ENCODE measurements at places on chromosomes 1 and 21.

GRCh38 chr1:192675716-192676115, 39.8 kb downstream of the RGS13 start:
- no peak for DNase-seq

GRCh38 chr1:187877220-187877619, 1048.5 kb downstream of the PLA2G4A start:
- no peak for DNase-seq

- DNase-seq = no peak
Measured at GRCh38 chr1:7479571-7479970, 291.5 kb upstream of the VAMP3 start.

DNA sequence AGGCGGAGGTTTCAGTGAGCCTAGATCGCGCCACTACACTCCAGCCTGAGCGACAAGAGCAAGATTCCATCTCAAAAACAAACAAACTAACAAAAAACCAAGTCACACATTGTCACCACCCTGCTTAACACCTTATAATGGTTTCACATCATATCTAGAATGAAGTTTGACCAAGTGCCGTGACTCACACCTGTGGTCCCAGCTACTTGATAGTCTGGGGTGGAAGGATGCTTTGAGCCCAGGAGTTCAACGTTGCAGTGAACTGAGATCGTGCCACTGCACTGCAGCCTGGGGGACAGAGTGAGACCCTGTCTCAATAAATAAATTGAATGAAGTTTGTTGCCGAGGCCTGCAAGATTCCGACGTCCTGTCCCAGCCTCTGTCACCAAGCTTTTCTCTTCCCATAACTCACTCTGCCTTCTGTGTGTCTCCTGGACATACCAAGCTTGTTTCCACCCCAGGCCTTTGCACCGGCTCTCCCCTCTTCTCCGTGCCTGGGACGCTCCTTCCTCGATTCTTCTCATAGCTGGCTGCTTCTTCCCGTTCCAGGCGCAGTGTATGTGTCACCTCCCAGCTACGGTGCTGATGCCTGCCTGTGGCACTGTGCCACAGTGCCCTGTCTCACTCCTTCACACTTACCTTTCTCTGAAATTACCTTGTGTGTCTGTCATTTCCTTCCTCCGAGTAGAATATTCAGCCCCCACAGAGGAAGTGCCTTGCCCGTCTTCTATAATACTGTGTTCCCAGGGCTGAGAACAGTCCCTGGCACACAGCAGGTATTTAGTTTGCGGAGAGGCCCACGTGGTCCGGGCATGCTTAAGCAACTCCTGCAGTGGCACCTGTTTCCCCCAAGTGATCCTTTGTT, 3.8 kb upstream of the SELENON start:
- DNase-seq = no peak

GRCh38 chr1:172898866-172899265, 151.9 kb downstream of the TNFSF18 start:
- no peak for DNase-seq

GRCh38 chr1:215052256-215053015, 30.1 kb upstream of the KCNK2 start:
- DNase-seq = no peak

GRCh38 chr1:8024329-8024728, 1.8 kb downstream of the ERRFI1 start:
- no peak for DNase-seq

DNA sequence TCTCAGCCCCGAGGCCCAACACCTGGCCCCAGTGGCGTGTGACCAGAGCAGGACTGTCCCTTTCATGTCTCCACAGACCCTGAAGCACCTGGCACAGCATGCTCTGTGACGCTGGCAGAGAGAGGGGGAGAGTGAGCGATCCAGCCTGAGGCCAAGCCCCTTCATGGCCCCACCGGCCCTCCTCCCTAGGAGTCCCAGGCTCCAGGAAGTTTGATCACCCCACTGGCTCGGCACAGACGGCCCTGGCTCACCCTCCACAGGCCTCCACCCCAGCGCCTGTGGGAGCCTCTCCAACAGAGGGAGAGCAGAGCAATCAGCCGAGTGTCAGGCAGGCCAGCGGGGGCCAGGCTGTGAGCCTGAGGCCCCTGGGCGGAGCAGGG, 11.0 kb downstream of the SH3BGRL3 start:
- no peak for DNase-seq

GRCh38 chr1:185916861-185917260, 182.7 kb downstream of the HMCN1 start:
- no peak for DNase-seq

DNA sequence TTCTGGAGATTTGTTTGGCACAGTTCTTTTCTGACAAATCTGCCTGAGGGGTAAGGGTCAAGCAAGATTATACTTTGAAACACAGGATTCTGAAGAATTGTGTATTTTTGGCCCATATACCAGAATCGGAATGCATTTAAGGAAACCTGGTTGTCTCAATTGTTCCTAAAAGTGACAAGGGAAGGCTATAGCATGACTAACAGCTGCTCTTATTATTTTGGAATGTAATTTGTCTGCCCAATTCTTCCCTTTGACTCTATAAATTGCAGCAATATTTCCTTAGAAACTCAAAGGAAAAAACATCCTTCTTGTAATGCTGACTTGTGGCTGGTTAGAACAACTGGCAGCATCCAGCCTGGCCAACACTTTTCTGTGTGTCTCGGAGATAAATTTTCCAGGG, 15.8 kb upstream of the VCAM1 start:
- DNase-seq = no peak

GRCh38 chr1:63968663-63969440, 195.0 kb downstream of the ROR1 start:
- no peak for DNase-seq

- DNase-seq = no peak
Measured at GRCh38 chr1:2606881-2607621, 20.5 kb downstream of the PRXL2B start.

- DNase-seq = no peak
Measured at GRCh38 chr1:30572192-30572591, 151.2 kb downstream of the MATN1 start.

GRCh38 chr1:248816042-248816851, 9.5 kb downstream of the SH3BP5L start:
- no peak for DNase-seq

GRCh38 chr1:117232531-117232930, 21.8 kb upstream of the VTCN1 start:
- no peak for DNase-seq

GRCh38 chr21:25342816-25343215, 264.5 kb downstream of the MRPL39 start:
- DNase-seq = no peak

DNA sequence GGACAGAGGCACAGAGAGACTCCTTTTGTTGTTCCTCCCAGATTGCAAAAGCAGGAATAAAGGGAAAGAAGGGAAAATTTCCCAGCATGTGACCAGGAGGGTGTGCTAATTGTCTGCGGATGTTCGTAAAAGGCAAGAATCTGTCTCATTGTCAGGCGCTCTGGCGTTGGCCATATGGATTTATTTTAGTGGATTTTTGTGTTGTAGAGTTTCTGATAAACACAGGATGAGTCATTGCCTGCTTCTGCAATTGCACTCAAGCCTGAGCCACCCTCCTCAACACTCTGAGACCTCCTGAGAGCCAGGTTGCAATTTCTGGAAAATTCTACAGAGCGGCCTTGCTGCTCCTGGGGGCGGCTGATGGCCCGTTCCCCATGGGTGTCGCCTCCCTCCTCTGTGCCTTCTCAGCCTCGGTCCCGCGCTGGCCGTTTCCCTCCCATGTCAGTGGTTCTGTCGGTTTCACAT, 227.7 kb downstream of the KAZN start:
- no peak for DNase-seq

DNA sequence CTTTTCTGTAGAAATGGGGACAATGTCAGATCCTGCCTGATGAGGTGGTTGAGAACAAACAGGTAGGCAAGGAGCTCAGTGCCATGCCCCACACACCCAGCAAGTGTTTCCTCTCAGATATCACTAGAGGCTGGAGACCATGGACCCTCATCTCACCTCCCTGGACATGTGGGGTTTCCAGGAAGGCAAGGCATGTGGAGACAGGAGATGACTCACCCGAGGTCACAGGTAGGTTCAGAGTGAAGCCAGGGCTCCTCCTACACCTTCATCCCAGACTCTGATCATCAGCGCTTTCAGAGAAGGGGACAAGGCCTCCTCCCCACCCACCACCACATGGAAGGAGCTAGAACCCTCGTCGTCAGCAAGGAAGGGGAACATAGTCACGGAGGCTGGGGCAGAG, 69.2 kb downstream of the MATN1 start:
- DNase-seq = no peak

DNA sequence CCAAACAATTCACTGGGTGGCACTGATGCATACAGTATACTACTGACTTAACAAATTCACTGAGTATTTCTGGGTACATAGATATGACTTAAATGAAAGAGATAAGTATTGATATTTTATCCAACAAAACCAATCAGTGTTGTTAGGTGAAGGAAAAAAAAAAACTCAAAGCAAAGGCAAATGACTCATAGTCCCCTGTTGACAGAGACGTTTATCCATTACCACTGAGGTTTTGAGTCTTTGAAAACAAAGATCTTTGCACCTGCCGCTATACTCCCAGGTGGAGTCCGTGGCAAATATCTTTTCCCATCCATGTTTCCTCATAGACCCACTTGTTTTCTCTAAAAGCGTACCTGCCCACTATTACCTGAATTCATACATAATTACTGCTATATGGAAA, 18.4 kb downstream of the DYNLT5 start:
- no peak for DNase-seq

DNA sequence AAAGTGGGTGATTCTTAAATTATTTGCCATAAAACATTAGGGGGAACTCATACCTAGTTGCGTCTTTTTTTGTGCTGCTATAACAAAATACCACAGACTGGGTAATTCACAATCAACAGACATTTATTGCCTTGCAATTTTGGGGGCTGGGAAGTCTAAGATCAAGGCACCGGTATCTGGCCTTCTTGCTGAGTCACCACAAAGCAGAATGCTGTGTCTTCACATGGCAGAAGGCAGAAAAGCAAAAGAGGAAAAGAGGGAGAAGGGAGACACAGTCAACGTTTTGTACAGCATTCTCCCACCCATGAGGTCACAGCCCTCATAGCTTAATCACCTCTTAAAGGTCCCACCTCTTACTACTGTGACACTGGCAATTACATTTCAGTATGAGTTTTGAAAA, 291.0 kb downstream of the CHRM3 start:
- no peak for DNase-seq

- no peak for DNase-seq
Measured at GRCh38 chr1:162823231-162823630, 32.7 kb downstream of the HSD17B7 start.

DNA sequence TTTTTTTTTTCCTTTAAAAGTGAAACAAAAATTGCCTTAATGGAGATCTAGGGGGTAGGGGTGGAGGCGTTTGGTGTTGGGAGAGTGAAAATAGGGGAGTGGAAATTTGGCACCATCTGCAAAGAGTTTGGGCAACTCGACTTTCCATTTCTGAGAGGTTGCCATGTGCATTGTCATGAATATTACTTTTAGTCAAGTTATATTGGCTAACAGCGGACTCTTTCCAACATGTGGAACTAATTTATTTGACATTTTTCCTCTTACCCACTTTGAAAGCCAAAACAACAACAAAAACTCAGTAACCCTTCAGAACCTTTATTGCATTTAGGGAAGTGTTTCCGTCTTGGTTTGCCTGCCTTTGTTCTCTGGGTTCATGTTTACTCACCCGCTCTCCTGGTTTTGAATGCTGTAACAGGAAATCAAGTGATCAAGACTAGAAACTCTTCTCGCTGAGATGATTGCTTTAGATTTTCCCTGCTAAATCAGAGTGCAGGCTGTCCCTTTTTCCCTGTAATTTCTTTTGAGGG, 70.4 kb downstream of the CACHD1 start:
- DNase-seq = no peak

DNA sequence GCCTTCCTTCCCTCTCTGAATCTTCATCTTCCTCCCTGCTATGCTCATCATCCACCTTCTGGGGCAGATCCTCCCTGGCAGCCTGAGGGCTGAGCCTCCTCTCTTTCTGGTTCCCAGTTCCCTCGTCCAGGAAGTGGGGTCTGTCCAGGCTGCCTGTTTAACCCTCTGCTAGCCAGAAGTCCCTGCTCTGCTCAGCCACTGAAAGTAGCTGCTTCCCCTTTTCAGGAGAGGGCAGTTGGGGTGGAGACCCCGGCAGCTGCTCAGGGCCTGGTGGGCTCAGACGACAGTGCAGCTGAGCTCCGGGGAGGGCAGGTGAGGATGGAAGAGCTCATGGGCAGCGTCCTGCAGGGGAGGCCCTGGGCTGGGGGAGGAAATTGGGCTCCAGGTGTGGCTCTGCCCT, 43.1 kb upstream of the ETV3 start:
- no peak for DNase-seq

GRCh38 chr1:228471762-228472398, 15.3 kb upstream of the RNF187 start:
- no peak for DNase-seq

- peak; percentile 43 for DNase-seq
Measured at GRCh38 chr1:32273391-32274208, 18.3 kb upstream of the HDAC1 start.

- no peak for DNase-seq
Measured at GRCh38 chr1:14756589-14757285, 158.3 kb downstream of the KAZN start.

DNA sequence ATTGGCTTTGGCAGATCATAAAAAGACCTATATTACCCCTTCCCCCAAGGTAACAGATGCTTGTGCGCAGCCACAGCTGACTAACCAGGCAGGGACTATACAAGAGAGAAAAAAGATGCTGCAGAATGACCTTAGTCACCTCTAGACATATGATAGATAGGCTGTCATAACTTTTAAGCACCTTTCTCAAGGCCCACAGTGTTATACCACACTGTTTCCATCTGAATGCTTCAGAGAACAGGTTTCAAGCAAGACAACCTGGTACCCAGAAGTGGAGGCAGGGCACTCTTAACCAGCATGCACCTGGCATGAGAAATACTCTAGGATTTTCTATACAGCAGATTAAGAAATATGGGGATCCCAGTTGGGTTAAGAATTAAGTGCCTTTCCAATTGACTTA, 12.8 kb upstream of the OVAAL start:
- DNase-seq = no peak

GRCh38 chr1:99306644-99307043, 42.4 kb downstream of the PLPPR4 start:
- no peak for DNase-seq

GRCh38 chr1:15749399-15750291, 7.3 kb downstream of the TMEM82 start:
- DNase-seq = no peak

GRCh38 chr1:76723949-76724348, 143.3 kb upstream of the ST6GALNAC5 start:
- DNase-seq = no peak

- no peak for DNase-seq
Measured at GRCh38 chr21:35853321-35854239, 206.7 kb downstream of the SETD4 start.

GRCh38 chr21:33368576-33368975, 34.6 kb upstream of the IFNGR2 start:
- no peak for DNase-seq

DNA sequence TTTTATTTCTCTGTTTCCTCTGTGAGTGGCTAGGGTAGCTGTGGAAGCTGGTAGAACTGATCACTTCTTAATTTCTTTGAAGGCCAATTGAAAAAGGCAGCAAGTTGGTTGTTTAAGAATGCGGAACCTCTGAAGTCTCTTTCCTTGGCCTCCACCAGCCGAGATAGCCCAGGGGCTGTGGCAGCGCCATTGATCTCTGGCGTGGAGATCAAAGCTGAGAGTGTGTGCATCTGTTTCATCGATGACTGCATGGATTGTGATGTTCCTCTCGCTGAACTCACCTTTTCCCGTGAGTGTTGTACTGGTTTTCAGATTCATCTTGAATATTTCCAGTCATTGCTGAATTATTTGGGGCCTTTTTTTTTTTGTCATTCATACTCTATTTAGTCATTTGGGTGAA, 97.7 kb downstream of the VPS13D start:
- DNase-seq = no peak

GRCh38 chr1:13450204-13450603, 40.0 kb downstream of the PRAMEF20 start:
- no peak for DNase-seq

Data from stimulated activated CD8-positive, alpha-beta memory T cell treated with anti-CD3 and anti-CD28 coated beads, Interleukin-4, amount 100 ng/mL, for 1 hour (primary cell).